Cerebellar nuclear complex (tissue), 1 donor: ENCODE measurements at places on chromosomes 3 and 15.

DNA sequence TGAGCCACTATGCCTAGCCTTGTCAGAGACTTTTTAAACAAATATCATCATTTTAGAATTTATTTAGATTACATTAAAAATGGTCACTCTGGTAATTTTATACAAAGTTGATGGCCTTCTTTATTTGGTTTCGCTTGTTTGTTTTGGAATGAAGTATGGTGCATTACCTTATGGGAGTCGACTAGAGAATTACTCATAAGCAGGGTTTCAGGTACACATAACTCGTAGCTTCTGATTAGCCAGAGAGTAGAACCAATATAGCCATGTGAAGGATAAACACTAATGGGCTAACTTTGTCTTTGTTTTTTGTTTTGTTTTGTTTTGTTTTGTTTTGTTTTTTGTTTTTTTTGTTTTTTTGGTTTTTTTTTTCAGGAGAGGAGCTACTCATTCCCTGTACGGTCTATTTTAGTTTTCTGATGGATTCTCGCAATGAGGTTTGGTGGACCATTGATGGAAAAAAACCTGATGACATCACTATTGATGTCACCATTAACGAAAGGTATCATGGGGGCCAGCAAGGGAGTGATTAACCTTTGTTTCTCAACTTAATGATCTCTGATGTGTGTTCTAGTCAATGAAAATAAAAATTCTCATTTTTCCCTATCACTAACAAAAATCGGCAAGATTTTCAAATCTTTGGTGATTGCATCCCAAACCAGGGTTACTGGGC, 113.2 kb downstream of the IL1RAP start:
- DNase-seq: no peak

GRCh38 chr15:59170295-59171066, 36.2 kb upstream of the LDHAL6B start:
- peak; percentile 58 for DNase-seq

DNA sequence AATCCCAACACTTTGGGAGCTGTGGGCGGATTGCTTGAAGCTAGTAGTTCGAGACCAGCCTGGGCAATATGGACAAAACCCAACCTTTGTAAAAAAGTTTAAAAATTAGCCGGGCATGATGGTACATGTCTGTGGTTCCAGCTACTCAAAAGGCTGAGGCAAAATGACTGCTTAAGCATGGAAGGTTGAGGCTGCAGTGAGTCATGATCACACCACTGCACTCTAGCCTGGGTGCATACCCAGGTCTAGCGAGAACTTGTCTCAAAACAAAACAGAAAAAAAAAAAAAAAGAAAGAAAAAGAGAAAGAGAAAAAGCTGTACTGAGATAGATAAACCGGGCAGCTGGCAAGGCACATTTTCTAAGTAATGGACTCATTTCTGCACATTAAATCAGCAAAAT, 10.6 kb downstream of the ARPP19 start:
- no peak for DNase-seq

- DNase-seq: no peak
These were observed 95.9 kb upstream of the AKAP13 start for GRCh38 chr15:85284497-85284896.

- no peak for DNase-seq
These were observed 3.0 kb downstream of the MEF2A start for GRCh38 chr15:99568625-99569352.

- DNase-seq: peak; percentile 99
These were observed 589.6 kb downstream of the PDCD6IP start for GRCh38 chr3:34387826-34388564.

DNA sequence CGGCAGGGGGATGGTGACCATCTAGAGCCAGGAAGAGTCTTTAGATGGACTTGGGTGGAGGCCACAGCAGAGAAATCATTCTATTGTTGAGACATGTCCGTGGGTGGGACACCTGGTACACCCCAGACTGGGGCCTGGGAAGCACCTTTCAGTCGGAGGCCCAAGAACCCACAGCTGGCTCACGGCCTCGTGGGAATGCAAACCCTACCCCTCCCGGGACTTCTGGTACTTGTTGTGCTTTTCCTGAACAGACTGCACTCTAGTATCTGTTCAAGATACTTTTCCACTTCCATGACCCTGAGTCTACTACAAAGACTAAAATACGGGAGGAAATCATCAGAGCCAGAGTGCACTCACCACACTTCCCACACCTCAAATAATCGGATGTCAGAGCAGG, 60.7 kb downstream of the BDH1 start:
- no peak for DNase-seq

DNA sequence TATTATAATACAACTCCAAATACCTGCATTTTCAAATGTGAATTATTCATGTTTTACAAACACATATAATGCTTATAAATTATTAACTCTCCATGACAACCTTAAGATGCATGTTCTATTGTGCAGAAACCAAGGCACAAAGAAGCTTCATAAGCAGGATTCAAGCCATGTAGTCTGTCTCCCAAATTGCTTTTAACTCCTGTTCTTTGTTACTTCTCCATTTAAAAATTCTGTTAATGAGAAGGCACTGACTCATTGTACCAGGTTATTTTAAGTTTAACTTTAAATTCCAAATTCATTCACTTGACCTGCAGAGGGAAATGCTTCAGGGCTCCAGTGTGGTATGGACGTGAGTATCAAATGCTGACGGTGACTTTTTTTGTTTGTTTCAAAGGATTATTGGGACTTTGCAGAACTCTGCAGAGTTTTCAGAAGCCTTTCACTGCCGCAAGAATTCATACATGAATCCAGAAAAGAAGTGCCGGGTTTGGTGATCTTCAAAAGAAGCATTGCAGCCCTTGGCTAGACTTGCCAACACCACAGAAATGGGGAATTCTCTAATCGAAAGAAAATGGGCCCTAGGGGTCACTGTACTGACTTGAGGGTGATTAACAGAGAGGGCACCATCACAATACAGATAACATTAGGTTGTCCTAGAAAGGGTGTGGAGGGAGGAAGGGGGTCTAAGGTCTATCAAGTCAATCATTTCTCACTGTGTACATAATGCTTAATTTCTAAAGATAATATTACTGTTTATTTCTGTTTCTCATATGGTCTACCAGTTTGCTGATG, 100.0 kb downstream of the MME start:
- no peak for DNase-seq

DNA sequence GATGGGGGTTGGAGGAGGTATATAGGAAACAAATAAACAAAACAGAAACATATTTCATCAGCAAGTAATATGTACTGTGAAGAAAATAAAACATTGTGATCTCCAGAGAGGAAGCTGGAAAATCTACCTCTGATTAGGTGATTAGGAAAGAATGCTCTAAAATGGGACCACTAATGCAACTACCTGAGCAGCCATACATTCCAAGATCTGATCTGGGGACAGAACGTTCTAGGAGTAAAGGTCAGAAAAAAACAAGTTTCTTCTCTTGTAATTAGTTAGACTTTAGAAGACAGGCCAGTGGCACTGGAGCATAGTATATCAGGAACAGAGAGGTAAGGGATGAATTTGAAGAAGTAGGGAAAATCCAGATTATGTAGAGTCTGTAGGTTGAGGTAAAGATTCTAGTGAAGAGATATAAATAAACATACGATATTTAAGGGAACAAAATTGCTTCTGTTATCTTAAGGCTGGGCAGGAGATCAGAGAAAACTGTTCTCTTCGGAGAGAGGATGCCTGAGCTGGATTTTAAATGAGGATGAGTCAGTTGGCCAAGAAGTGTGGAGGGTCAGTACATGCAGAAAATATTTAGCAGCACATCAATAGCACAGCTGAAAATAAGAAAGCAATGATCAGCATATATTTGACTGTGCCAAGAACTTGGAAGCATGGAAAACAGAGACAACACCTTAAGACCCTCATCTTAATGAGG, 429.5 kb downstream of the NLGN1 start:
- DNase-seq: no peak

DNA sequence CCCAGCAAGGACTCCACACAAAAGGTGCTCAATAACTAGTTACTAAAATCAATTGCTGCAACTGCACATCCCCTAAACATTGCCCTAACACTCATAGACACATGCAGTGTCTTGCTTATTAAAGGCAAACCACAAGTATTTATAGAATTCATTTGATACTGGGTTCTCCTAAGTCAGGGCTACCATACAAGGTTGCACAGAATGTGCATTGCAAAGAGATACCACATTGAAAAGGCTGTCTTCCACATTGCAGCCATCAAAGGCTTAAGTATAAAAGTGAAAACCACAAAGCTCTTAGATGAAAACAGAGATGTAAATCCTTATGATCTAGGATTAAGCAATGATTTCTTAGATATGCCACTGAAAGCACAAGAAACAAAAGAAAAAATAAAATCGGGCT, 33.6 kb upstream of the TOPAZ1 start:
- no peak for DNase-seq

GRCh38 chr15:101123222-101123910, 128.5 kb downstream of the CHSY1 start:
- DNase-seq: no peak

DNA sequence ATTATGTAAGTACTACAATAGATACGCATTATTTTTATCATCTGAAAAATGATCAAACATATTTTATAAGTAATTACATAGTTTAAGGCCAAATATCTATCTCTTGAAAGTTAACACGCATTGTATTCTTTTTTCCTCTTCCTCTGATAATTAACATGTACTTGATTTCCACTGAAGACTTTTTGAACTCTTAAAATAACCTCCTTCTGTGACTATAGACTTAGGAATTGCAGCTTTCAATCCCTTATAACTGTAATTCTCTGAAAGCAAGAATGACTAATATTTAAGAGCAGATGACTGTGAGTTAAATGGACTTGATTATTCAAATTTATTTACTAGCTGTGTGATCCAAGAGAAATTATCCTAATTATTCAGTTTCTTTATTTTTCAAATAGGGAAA, 730.6 kb upstream of the NECTIN3 start:
- no peak for DNase-seq

GRCh38 chr3:127276396-127276795, 11.4 kb downstream of the PRR20G start:
- no peak for DNase-seq

GRCh38 chr3:42721690-42722089, 19.1 kb upstream of the HHATL start:
- DNase-seq: no peak

GRCh38 chr15:96428742-96429141, 98.2 kb downstream of the NR2F2 start:
- DNase-seq: no peak

- DNase-seq: no peak
These were observed 524 bp downstream of the IGF1R start for GRCh38 chr15:98648654-98649471.

- no peak for DNase-seq
These were observed 13.7 kb upstream of the STRIT1 start for GRCh38 chr3:155307183-155307582.

DNA sequence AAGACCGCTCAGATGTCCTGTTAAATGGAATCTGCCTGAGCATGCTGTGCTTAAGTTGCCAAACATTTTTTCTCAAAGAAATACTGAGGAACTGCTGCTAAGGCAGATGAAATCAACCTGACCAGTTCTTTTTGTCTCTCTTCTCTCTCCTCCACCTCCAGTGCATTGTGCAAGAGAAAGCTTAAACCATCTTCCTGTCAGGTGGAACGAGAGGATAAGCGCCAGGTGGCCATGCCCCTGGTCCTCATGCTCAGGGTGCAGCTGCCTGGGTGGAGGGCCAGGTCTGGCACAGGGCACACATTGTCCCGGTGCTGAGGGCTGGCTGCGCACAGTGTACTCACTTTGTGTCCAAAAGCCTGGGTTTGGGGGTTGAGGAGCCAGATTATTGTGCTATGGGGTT, 176.2 kb upstream of the TP63 start:
- no peak for DNase-seq

DNA sequence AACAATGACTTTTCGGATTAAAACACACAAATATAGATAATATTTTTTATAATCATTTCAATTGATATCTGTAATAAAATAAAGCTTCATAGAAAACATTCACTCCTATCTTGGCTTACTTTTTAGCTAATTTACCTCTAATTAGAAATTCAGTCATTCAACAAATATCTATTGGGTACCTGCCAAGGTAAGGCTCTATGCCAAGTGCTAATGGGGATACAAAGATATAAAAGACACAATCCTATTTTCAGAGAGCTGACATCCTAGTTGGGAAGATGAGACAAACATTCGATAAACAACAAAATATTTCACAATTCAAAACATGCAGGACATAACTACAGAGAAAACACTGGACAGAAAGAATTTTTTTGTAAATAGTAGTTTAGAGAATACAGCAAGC, 63.3 kb downstream of the ULK4 start:
- DNase-seq: no peak

DNA sequence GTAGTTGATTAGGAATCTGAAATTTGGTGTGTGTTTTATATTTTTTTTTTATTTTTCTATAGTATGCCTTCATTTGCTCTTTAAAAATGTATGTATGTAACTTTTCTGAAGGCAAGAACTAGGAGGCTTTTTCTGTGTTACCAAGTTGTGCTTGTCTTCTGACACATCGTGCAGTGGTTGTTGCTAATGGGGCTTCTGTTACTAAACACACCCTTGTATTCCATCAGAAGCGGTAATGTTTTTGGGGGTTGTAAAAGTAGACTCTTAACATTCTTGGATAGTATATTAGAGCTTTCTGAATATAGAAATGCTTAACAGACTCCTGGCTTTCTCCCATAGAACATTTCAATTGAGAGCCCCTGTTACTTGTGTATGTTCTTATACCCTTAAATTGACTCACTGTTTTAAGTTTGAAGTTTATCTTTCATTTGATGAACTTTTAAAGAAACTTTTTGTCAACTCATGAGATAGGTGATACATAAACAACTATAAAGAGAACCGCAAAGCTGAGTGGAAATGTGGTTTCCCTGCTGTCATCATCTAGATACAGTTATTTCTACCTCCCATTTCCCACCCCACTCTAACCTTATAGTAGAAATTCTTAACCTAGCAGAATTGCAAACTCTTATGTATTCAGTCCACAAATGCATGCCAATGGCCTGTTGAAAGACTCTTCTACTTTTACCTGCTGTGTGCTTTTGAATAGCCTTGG, 2.5 kb downstream of the TIPARP start:
- DNase-seq: no peak

- no peak for DNase-seq
These were observed 307.2 kb downstream of the FEZF2 start for GRCh38 chr3:62065985-62066693.

DNA sequence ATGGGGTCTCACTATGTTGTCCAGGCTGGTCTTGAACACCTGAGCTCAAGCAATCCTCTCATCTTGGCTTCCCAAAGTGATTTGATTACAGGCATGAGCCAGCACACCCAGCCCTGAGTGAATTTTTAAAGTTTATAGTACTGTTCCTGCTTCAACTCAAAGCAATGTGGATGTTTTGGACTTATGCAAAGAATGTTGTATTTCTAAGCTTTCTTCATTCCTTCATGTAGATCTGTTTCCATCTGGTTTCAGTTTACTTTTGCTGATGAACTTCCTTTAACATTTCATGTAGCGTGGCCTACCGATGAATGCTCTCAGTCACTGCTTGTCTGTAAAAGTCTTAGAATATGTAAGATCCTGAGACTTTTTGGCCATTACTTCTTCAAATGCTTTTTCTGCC, 23.2 kb downstream of the NRG4 start:
- no peak for DNase-seq

DNA sequence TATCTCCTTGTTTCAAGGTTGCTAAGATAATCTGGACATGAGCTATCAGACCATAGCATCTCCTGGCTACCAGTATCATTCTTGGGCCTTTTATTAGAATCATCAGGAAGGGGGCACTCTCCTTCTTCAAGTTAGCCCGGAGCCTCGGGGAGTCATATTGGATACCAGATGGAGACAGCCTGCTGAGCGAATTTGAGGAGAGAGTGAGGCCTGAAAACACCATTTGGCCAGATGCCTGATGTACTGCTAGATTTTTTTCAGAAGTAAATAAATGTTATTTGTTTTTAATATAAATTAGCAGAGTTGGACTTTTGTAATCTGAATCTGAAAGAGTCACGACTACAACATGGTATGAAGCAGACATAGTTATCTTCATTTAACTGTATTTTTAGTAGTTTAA, 848.6 kb downstream of the IGSF11 start:
- no peak for DNase-seq
